ENCODE measurements at places on chromosomes 6 and 20.
A peak's percentile ranks its signal among the peaks of the same experiment; 100 is the strongest.

GRCh38 chr20:45892049-45892825 is 1.1 kb downstream of the CTSA start:
- peak; percentile 58 for DNase-seq

GRCh38 chr6:53301801-53302537 is 46.8 kb downstream of the ELOVL5 start:
- DNase-seq = no peak

- DNase-seq = no peak
Observed at GRCh38 chr20:37081717-37082289, 14.0 kb downstream of the RBL1 start.

DNA sequence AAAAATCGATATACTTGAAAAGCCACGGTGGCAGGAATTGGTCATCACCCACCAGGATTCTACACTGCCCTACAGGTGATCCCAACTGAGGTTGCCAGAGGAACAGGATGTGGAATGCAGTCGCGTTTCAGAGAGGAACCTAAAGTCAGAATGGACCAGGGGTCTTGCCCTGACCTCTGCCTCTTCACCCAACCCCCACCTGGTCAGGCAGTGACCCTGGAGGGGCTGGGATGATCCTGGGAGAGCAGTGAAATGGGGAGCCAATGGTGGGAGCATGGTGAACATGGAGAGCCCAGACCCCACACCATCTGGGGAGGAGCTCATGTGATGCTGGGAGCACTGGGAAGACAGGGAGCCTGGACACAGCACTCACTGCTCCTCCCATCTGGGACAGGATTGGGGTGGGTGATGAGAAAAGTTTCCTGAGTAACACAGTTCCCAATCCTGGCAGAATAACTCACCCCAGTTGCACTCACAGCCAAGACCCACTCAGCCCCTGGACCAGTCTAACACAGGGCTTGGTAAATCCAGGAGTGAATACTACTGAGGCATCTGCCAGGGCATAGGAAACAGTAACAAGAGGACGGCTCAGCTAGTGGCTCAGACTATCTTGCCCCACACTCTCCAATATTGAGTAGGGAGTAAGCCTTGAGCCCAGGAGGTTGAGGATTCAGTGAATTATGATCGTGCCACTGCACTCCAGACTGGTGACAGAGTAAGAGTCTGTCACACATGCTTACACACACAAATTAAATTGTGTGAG is 1.7 kb upstream of the ULBP2 start:
- no peak for DNase-seq

- DNase-seq = no peak
Observed at GRCh38 chr20:60558486-60558885, 600.3 kb downstream of the CDH26 start.

GRCh38 chr6:164104432-164104831 is 689.9 kb downstream of the QKI start:
- DNase-seq = no peak

DNA sequence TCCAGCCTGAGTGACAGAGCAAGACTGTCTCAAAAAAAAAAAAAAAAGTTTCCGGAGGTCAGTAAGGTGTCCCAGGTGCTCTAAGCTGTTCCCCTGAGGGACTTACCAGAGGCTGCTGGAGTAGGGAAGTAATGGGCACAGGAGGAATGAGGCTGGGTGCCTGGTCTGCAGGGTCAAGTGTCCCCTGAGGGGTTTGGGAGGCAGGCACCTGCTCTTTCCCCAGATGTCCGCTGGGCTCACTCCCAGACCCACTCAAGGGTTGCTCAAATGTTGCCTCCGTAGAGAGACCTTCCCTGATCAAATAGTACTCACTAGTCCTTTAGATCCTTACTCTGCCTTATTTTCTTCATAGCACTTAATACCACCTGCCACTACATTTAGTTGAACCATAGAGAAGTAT is 5.4 kb upstream of the MAPK13 start:
- no peak for DNase-seq

DNA sequence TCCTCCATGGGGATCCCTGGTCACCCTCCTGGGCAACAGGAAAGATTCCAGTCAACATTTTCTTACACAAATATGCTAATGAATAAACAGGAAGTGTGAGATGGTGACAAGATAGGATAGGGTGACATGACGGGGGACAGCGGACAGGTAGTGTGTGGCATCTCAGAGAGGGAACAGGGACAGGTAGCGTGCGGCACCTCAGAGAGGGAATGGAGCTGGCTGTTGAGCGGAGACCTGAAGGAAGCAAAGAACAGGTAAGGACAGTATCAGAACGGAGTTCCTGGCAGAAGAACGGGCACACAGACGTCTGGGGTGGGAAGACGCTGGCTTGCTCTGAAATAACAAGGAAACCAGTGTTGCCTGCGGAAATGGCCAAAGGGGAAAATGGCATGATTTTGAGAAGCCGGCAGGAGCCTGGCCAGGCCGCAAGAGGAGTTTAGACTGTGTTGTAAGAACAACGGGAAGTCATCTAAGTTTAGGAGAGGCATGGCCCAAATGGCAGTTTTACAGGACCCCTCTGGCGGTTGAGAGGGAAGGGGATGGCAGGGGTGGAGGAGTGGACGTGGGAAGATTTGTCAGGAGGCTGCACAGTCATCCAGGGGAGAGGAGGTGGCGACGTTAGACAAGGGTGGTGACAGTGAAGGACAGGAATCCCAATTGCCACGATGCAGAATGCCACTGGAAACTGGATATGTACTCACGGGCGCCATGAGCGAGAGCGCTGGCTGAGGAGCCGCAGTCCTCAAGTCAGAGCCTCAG is 111.6 kb downstream of the JPH2 start:
- DNase-seq = no peak

GRCh38 chr6:132948889-132949288 is 134.5 kb downstream of the RPS12 start:
- no peak for DNase-seq

DNA sequence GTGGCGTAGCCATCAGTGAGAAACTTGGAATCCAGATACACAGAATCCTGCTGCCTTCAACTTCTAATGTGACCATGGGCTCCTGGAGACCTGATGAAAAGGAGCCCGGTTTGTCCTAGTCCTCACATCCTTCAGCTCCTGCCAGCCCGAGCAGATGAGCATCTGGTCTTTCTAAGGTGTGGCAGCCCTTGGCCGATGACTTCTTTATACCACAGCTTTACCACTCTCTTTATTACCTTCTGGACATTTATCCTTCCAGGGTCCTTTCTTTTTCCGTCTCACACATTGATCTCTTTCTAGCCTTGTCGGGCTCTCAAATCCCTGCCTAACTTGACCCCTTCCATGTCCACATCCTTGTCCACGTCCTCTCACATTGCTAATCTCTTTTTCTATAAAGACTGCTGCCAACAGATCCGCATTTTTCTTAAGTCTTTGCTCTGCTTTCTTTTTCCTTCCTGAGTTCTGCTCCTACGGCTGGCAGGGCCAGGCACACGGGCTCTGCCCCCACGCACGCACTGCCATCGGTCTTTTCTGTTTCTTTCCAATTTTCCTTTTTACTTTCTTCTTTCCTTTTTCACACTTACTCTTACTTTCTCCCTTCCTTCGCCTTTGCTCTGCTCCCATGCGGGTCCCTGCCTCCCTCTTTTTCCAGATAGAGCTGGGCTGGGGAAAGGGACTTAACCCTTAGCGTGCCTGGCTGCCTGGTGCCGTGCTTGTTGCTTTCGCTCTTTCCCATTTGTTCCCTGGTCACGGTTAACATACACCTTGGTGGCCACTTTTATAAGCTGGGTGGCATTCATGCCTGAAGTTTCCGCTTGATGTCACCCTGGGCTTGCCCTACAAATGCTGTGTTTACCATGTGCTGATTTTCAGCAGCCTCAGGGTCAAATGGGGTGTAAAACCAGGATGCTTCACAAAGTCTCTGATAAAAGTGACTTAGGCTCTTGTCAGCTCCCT is 9.4 kb upstream of the GMPR start:
- DNase-seq = no peak

DNA sequence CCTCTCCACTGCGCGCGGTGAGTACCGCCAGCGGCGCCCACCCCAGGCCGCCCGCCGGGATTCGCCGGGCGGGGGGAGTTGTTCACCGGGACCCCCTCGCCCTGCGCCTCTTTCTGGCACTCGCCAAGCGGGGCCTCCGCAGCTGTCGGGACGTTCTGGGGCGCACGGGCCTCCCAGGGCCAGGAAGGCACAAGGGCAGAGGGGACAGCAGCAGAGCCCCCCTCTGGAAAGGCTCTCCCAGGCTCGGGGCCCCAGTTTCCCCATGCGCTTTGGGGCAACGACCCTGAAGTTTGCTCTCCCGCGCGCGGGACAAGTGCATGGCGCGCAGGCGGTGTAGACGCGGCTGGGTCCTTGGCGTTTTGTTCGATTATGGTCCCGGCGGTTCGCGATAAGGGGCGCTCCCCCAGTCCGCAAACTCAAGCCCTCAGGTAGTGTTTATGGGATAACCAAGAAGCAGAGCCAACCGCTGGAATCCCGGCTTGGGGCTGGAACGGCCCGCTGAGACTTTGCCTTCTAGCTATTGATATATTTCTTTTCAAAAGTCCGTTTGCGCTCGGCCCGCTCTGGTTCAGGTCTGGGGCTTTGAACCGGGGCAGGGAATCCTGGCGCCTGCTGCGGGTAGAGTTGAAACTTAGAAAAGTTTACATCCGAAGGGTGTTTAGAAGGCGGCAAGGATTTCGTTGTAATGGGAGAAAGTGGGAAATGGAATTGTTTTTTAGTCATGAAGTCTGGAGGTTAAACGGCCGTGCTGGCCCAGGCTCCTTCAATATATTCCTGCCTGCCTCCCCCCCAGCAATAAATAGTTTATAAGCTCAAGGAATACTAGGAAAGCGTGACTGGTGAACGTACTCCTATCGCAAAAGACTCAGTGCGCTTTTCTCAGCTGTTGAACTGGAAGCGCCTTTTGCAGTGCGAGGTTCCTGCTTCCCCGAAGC is 595 bp downstream of the EYA2 start:
- DNase-seq = no peak

GRCh38 chr6:147530132-147531060 is 21.9 kb downstream of the SAMD5 start:
- DNase-seq = peak; percentile 76

DNA sequence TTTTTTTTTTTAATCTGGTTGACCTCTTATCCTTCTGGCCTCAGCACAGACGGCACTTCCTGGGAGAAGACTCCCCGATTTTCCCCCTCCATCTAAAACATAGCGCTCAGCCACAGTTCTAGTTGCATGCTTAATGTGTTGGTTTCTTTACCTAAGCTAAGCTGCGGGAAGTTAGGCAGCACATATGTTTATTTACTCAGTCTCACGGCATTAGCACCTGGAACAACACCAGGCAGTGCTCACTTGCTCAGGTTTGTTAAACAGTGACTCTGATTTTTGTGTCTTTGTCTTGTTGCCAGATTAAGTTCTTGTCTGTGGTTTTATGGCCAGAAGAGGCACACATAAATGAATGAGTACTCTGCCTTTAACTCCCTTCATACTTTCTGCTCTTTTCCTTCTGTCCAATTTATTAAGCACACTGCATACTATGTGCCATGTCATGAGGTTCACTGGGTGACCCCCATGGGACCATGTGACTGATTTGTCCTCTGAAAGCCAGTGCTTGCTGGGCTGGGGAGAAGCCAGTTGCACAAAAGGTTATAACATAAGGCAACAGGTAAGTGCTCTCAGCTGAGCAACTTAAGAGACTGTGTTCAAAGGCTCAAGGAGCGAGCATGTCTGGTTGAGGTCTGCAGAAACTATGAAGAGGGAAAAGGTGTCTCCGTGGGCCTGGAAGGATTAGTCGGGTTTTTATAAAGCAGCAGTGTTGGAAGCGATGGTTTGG is 93.6 kb downstream of the RPP40 start:
- no peak for DNase-seq

- no peak for DNase-seq
Observed at GRCh38 chr20:46343975-46344357, 35.7 kb upstream of the CDH22 start.

GRCh38 chr20:646107-646867 is 6.7 kb downstream of the SRXN1 start:
- no peak for DNase-seq

GRCh38 chr6:41604006-41604405 is 34.3 kb upstream of the MDFI start:
- DNase-seq = no peak

DNA sequence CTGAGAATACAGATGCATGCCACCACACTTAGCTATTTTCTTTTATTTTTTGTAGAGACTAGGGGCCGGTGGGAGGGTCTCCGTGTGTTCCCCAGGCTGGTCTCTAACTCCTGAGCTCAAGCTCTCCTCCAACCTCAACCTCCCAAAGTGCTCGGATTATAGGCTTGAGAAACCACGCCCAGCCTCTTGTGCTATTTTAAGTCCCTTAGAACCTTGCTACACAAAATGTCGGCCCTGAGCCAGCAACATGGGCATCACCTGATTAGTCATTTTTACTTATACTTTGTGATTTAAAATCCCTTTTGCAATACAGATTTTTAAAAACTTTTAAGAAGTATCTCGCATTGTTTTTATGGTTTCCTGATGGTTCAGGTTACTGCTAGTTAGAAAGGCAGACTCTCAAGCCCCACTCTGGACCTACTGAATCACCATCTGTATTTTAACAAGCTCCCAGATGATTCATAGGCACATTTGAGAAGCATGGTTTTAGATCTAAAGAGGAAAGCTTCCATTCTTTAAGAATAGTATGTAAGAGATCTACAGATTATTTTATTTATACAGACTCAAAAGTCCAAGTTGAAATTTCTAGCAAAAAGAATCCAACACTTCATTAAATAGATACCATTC is 186.3 kb downstream of the PTPRT start:
- DNase-seq = no peak

- no peak for DNase-seq
Observed at GRCh38 chr6:20333721-20334269, 67.9 kb upstream of the E2F3 start.
